Activated CD4-positive, CD25-positive, alpha-beta regulatory T cell treated with anti-CD3 and anti-CD28 coated beads, Interleukin-2, amount 50 U/mL, for 72 hours (primary cell): ENCODE measurements at places on chromosomes 2 and 18.

GRCh38 chr2:230411570-230412370, 4.2 kb upstream of the SP100 start:
- DNase-seq: peak; percentile 73

DNA sequence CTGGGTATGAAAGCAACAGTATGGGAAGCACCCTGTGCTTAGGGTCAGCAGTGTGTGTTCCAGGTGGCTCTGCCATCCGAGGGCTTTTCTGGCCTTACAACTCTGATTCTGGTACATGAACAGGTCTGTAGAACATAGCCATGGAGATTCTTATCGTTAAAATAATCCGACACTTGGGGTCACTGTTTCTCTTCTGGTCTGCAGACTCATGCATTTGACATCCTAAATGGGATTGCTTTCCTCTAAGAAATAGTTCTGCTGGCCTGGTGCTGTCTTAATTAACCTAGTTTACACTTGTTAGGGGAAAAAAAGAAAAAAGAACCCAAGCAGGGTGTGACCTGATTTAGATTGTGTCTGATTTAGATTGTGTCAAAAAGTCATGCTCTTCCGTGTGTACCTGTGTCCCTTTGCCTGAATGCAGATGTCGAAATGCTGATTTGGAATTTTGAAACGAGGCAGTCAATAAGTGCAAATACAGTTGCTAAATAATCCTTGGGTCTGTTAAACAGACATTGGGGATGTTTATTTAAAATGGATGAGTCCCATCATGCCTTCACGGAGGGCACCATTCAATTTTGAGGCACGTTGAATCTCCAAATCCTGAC, 59.6 kb downstream of the TRPM8 start:
- DNase-seq: no peak

DNA sequence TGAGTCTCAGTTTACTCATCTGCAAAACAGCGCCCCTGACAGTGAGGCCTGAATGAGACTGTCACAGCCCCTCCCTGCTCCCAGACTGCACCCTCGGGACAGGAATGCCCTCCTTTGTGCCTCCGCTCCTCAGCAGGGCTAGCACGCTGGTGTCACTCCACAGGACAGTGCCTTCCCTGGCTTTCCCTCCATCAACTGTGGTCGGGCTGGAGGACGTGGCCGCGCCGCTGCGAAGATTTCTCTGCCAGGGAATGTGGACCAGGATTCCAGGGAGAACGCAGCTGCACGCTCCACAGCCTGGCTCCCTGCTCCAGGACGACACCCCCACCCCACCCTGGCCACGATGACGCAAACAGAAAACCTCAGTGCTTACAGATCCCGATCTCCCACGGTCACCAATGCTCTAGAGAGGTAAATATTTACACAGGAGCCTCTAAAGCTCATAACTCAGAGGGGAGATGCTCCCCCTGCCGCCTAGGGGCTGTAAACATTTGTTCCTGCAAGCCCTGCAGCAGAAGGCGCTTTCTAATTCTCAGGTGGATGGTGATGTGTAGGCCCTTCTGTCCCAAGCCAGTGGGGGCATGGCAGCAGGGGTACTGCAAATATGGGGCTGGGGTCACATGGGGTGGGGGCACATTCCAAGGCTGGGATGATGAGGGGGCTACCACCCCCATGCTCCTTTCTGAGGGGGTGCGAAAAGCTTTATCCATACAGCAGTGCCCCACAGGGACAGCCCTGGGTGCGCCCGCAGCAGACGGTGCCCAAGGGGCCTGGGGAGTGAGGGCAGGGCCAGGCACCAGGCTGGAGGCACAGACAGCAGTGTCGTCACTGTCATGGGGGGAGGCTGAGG, 12.4 kb downstream of the HS6ST1 start:
- no peak for DNase-seq

GRCh38 chr2:196504788-196505187, 134.7 kb upstream of the CCDC150 start:
- DNase-seq: no peak

GRCh38 chr2:182980115-182980514, 58.1 kb downstream of the NCKAP1 start:
- DNase-seq: no peak

GRCh38 chr2:149184991-149185390, 145.4 kb upstream of the LYPD6 start:
- no peak for DNase-seq

DNA sequence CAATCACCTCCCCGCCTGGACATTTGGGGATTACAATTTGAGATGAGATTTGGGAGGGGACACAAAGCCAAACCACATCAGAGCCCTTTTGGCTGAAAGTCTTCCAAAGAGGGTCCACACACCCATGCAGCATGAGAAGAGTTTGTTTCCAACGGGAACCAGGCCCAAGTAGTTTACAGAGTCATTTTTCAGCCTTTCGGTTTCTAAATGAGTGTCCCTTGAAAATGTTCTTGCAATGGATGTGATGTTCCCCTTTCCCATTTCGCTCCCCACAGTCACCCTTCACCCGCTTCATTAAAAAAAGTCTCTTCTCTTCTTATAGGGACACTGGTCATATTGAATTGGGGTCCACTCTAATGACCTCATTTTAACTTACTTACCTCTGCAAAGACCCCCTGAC, 157.4 kb downstream of the ARL4C start:
- DNase-seq: no peak

DNA sequence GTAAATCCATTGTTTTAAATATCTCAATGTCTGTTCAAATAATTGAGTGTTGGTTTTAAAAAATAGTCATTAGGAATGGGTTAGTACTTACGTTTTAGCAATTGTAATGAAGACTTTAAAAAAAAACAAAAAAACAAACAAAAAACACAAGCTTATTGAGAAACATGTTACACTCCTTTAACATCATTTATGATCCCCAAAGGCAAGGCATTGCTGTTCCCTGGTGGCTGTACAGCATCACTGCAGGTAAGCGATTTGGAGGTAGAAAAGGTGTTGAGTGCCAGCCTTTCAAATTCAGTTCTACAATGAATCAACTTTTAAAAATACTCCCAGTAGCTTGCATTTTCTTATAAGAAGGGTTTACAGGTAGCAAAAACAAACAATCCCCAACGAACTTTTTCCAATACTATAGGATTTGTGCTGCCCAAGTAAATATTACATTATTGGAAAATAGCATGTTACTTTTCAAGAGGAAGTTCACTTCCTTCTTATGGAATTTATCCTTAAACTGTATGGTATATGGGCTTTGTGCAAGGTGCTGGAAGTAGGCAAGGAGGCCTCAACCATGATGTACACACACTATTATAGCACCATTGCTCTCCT, 27.5 kb downstream of the CNRIP1 start:
- no peak for DNase-seq
